ENCODE measurements at places on chromosomes 12 and 14.

DNA sequence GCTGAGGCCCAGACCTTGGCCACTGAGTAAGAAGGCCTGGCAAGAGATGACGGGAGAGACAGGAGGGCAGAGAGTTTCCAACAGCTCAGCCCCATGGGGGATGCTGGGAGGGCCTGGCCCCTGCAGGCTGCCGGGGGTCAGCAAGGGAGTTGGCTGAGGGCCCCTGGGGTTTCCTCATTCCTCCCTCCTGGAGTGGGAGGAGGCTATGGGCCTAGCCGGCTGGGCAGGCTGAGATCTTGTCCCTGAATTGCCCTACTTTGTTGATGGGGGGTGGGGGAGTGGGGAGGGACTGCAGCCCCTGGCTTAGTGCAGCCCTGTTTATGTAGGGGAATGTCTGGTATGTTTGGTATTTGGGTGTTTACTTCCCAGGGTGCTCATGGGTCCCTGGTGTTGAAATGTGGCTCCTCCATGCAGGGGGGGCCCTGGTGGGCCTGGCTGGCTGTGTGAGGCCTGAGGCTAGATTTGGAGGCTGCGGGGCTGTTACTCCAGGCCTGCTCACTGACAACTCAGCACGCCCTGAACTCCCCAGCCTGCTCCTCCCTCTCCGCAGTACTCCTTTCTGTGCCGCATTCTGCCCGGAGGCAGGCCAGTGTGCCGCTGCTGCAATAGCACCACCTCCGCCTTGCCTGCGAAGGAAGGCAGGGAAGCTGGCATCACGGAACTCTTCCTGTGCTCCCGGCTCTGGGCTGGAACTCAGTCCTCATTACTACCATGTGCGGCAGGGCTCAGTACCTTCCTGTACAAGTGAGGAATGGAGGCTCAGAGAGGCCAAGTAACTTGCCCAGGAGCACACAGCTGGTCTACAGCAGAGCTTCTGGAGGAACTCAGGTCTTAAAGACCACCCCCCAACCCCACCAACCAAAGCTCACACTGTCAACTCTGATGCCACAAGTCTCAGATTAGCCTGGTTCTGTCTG lies 25.3 kb downstream of the JDP2 start:
- DNase-seq = peak; percentile 86

DNA sequence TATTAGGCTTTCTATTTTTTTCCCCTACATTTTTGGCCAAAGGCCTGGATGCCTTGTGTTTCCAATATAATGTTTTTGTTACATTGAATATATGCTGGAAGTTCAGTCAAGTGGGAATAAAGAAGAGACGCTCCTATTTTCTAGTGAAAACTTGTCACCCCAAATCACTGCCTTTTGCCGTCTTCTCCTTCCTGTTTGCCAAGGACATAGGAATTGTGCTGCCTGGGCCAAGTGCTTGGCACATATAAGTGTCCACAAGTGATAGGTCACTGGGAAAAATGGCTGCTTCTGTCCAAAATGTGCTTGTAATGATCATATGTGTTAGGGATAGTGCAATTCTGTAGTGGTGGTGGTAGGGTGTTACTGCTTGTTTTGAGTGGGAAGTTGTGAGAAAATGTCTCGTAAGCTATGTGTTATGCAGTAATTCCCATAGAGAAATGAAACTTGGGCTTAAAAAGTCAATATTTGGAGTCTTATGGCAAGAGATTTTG lies 11.6 kb upstream of the KCNJ8 start:
- DNase-seq = no peak

DNA sequence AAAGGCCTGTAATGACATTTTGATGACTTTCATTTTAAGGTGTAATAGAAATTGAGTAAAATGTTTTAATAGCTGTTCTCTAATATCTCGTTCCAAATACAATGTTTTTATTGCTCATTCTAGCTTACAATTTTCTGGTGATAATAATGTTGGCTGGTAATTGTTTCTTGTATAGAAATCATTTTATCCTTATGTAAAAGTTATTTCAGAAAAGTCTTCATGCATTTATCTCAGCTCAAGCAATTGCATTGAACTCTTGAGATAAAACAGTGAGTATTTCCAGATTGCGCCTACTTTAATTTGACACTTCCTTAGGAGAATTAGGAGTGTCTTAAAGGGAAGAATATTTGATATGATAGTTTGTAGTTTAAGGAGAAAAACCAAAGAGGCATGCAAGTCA lies 4.0 kb downstream of the RMST start:
- DNase-seq = no peak

- no peak for DNase-seq
These were observed 31.4 kb upstream of the OXA1L start for GRCh38 chr14:22735096-22735495.

GRCh38 chr14:68461086-68461485 lies 331.8 kb downstream of the ZFP36L1 start:
- DNase-seq = no peak

- no peak for DNase-seq
These were observed 87.2 kb downstream of the SRGAP1 start for GRCh38 chr12:63931703-63932102.

- DNase-seq = no peak
These were observed 947 bp downstream of the GAS2L3 start for GRCh38 chr12:100574187-100575074.

- DNase-seq = no peak
These were observed 77.4 kb downstream of the TMTC1 start for GRCh38 chr12:29706311-29706710.

DNA sequence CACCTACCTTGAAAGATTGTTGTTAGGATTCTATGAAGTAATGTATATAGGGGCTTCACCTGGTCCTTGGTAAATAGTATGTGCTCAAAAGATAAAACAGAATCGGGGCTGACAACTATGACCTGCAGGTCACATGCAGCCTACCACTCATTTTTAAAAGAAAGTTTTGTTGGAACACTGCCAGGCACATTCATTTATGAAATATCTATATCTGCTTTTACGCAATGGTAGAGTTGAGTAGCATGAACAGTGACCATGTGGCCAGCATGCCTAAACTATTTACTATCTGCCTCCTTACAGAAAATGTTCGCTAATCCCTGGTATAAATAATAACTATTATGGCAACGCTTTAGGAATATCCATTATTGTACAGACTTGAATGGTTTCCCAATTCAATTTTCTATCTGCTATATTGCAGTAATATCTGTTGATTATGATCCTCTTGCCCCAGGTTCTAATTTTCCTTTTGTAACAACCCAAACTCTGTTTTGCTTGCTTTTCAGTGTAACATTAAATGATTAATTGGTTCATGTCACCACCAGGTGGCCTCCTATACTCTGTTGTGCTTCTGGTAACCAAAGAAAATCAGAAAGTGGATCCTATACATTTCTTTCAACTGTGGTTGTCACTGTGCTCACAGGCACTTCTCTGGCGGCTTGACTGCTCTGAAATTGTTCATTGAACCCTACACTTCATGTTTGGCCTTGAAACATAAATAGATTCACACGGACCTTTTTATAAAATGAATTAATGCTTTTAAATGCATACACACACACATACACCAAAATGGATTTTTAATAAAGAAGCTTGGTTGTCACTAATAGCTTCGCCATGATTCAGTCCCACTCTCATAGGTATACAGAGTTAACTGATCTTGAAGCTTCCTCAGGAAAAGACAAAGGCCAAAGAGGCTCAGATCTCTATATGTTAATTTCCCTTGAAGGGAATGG lies 227.7 kb upstream of the NPAS3 start:
- DNase-seq = no peak

DNA sequence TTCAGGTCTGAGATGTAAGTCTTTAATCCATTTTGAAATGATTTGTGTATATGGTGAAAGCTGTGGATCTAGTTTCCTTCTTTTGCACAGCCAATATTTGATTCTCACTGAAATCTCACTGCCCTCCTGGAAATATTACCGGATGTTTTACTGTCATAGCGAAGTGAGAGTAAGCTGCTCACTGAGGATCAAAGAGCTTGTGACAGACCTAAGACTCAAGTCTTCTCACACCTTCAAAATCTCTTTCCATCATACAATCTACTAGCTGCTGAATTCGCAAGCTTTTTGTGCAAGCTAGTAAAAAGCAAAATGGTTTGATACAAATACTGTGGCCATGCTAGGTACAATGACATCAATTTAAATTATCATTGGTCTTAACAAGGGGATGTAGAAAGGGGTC lies 3.9 kb downstream of the LRRK2 start:
- DNase-seq = no peak

DNA sequence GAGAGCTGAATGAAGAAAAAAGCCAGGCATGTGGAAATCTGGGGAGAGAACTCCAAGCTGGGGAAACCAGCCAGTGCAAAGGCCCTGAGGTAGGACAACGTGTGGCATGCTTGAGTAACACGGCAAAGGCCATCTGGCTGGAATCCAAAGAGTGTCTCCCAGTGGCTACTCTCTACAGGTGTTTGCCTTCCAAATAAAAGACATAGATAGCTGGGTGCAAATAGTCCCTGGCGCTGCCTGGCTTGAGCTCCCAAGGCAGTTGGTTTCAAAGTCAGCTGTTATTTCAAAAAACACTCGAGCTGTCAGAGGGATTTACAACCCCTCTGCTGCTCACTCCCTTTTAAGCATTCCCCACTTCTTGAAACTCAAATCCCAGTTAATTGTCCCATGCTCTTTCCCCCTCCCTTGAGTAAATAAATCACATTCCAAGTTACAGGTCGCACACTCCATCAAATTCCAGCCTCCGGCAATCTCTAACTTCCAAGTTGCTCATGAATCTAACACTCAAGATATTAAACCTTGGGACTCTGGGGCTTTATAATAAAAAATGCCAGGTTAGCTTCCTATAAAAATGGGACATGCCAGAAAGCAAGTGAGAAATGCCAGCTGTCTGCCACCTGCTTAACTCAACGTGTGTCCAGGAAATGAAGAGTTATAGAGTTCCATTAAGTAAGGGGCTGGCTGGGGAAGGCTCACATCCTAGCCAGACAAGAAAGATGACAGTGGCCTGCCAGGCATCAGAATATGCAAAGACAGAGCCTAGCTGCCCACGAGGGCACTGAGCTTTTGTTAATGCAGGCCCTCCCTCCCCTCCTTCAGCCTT lies 133.6 kb upstream of the NOS1 start:
- no peak for DNase-seq

DNA sequence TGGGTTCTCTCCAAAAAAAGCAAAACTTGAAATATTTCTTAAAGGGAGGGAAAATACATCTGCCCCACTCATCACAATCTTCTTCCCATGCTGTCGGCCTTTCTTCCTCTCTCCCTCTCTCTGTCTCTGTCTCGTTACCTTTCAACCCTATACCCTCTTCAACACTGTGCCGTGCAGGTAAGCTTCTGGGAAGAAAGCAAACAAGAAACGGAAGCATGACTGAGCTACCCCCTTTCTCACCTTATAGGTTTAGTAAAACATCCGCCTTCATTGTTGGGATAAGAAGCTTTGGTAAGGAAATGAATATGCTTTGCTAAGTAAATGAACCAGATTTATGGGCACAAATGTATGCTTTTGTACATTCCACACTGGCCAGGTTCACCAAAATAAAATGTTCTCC lies 63.0 kb downstream of the TMEM30B start:
- DNase-seq = no peak

GRCh38 chr12:13801543-13801942 lies 179.9 kb downstream of the GRIN2B start:
- DNase-seq = no peak

GRCh38 chr12:116916714-116917114 lies 6.0 kb downstream of the FBXW8 start:
- peak; percentile 58 for DNase-seq

DNA sequence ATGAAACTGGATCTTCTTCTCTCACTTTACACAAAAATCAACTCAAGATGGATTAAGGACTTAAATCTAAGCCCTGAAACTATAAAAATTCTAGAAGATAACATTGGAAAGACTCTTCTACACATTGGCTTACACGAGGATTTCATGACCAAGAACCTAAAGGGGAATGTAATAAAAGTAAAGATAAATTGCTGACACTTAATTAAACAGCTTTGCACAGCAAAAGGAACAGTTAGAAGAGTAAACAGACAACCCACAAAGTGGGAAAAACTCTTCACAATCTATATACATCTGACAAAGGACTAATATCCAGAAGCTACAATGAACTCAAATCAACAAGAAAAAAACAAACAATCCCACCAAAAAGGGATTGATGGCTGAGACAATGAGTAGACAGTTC lies 74.4 kb downstream of the BLTP3B start:
- DNase-seq = no peak
